ENCODE measurements at places on chromosomes 2 and 18.

DNA sequence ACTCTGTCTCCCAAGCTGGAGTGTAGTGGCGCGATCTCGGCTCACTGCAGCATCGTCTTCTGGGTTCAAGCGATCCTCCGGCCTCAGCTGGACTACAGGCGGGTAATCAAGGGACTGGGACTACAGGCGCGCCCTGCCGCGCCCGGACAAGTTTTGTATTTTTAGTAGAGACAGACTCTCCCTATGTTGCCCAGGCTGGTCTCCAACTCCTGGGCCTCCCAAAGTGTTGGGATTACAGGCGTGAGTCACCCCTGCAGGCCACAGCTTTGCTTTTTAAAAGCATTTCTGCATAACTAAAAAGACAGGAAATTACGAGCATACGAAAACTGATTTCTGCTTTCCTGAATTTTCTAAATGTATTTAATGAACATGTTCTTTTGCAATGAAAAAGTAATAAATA lies 916 bp upstream of the OSBPL1A start:
- no peak for DNase-seq

GRCh38 chr2:60822987-60823386 lies 58.4 kb upstream of the REL start:
- DNase-seq = no peak

DNA sequence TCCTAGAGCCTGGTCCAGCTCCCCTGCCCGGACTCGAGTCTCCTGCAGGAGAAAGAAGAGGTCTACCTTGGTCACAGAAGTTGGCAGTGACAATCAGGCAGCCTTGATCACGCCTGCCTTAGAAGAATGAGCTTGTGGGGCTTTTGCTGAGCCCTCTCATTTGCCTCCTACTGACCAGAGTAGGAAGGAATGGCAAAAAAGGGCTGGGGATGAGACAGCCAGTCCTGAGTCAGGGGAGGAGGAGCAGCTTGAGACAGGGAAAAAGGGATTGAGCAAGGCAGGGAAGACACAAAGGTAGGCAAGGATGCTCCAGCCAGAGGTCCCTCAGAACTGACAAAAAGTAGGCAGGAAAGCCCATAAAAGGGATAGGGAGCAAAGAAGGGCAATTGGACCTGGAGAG lies 6.0 kb downstream of the WDR54 start:
- no peak for DNase-seq

DNA sequence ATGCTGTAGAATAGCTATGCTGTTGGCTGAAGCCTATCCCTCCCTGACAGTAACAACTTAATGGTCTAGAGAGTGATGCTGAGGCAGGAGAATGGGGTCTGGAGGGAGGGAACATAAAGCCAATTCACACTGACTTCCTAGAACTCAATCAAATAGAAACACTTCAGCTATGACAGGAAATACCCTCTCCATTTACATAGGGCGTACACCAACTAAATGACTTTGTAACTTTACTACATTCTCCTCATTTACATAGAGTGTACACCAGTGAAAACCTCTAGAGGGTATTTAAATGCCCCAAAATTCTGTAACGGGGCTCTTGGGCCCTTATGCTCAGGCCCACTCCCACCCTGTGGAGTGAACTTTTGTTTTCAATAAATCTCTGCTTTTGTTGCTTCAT lies 41.5 kb downstream of the YPEL5 start:
- no peak for DNase-seq

DNA sequence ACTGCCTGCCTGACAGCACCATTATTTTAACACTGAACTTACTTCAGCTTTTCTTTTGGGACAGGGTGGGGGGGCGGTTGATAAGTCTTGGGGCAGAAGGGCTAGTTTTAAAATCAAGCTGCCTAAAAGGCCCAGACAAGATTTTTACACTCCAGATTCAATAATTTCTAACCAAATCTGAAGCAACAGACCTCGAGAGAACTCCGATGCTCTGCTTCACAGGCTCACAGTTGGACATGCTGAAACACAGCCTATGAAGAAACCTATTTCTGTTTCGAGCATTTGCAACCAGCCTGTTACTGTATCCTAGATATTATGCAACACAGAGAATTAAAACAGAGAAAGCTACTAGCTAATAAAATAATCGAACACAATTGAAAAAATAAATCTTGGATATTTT lies 1.3 kb upstream of the MYT1L start:
- no peak for DNase-seq

- DNase-seq = no peak
Measured at GRCh38 chr2:31011587-31011986, 126.7 kb downstream of the GALNT14 start.

DNA sequence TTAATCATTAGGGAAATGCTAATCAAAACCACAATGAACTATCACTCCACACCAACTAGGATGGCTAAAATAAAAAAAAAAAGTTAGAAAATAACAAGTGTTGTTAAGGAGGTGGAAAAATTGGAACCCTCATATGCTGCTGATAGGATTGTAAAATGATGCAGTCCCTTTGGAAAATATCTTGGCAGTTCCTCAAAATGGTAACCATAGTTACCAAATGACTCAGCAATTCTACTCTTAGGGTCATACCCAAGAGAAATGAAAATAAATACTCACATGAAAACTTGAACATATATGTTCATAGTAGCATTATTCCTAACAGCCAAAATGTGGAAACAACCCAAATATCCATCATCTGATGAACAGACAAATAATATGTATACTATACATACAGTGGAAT lies 15.7 kb upstream of the ACVR2A start:
- no peak for DNase-seq

- DNase-seq = no peak
Measured at GRCh38 chr2:554444-554843, 122.8 kb downstream of the TMEM18 start.

- no peak for DNase-seq
Measured at GRCh38 chr2:234514873-234515638, 18.2 kb upstream of the ARL4C start.

DNA sequence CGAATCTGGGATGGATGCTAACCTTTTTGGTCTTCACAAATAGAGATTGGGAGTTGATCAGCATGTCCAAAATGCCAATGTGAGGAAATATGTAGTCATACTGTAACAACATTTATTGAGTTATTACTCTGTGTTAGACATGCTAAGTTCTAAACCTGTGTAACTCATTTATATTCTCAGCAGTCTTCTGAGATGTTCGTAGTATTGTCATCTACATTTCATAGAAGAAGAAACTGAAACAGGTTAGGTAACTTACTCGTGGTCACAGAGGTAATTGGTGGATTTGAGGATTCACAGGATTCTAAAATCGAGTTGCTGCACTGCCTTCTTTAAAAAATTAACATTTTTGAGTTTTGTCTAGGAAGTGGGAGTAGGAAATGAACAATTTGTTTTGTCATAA lies 162.1 kb downstream of the UBE2E3 start:
- DNase-seq = no peak

DNA sequence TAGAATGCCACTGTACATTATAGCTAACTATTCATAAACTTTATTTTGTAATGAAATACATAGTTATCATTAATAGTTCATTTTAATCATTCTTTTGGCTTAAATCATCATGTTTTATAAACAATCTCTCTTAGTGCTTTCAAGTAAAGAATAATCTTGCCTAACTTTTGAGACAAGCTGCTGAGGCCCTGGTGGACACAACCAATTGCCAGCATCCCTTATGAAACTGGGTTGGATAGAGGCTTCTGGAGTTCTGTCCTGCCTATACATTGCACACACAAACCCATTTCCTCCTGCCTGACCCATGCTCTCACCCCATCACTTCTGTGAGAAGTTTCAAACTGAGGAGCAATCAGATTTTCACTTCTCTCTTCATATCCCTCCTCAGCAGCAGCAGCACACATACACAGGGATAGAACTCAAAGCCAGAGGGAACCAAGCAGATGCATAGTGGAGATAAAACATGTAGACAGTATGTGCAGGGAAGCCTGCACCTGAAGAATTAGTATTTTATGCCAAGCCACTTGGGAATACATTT lies 450.0 kb upstream of the SLC14A2 start:
- no peak for DNase-seq

DNA sequence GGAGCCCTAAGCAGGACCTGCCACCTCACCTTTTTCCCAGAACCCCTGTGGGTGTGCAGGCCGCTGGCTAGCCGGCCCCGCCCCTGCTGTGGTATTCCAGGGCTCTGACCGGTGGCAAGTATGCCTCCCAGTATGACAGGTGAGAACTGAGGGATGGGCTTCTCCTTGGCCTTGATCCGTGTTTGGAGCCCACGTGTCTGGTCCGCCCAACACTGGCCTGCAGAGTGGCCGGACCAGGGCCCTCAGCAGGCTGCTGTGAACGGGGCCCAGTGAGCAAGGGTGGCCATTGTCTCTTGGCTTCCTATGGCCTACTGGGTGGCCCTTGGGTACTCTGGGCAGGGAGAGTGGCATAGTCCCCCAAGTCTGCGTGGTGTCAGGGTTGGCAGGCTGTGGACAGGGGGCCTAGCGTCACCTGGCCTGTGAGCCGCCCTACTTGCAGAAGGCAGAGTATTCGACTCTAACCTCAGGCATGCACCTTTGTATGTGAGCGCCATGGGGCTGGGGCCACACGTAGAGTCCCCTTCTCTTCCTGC lies 1.8 kb downstream of the RNPEPL1 start:
- no peak for DNase-seq

GRCh38 chr2:53150146-53150545 lies 617.5 kb upstream of the CHAC2 start:
- no peak for DNase-seq

DNA sequence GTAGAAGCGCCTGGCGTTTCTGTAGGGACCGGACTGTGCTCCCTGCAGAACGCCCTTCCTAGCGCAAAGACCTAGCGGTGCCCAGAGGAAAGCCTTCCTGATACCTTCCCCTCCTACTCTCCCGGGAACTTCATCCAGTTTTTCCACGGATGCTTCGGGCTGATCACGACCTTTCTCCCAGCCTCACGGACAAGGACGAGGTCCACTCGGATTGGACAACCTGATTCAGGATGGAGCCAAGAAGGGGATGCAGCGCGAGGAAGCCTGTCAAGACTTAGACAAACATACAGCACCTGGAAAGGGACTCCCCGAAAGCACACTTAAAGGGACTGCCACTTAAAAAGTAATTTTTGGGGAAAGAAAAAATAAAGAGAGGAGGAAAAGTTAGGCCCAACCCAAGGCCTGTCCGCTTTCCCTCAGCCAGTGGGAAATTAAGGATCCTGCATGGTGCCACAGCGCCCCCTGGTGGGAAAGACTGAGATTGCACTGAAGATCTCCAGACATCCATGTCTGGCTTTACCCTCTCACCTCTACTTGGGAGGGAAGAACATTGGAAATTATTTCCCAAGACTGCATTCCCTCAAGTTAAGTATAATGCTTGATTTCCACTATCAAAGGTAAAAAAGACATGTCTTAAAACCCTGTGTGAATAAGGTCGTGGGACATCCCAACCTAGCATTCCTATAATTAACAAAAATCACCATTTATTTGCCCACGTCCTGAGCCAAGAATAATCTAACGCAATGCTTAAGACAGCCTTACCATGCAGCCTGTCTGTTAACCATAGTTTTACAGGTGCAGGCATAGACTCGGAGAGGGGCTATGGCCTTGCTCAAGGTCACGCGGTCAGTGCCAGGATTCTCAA lies 13.4 kb upstream of the COPS8 start:
- DNase-seq = peak; percentile 61

DNA sequence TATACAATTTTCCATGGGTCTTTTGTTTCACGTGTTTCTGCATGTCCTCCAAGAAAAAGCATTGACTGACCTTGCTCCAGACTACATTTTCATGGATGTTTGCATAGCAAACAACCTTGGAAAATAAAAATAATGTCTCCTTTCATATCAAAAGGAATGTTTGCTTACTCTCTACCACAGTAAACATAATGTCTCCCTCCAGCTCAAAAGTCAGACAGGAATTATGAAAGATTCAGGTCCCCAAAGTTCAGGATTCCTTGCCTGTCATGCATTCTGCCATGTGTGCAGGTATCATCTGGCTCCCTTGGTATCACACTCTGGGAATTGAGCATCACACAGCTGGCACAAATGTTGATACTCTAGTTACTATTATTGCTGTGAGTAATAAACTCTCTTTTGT lies 103.1 kb upstream of the ZC3H15 start:
- DNase-seq = no peak

- DNase-seq = no peak
Measured at GRCh38 chr2:104733226-104733943, 120.5 kb upstream of the POU3F3 start.

- no peak for DNase-seq
Measured at GRCh38 chr18:35236571-35237363, 4.1 kb upstream of the ZNF397 start.

GRCh38 chr18:33735428-33735827 lies 157.4 kb downstream of the ASXL3 start:
- DNase-seq = no peak

- no peak for DNase-seq
Measured at GRCh38 chr2:59963157-59963556, 590.3 kb downstream of the BCL11A start.

All from effector memory CD4-positive, alpha-beta T cell (primary cell).